ENCODE measurements at places on chromosomes 7 and 10.

- no peak for DNase-seq
Observed at GRCh38 chr10:15309221-15309620, 61.9 kb downstream of the FAM171A1 start.

GRCh38 chr7:142030848-142031247 lies 35.2 kb downstream of the MGAM start:
- no peak for DNase-seq

DNA sequence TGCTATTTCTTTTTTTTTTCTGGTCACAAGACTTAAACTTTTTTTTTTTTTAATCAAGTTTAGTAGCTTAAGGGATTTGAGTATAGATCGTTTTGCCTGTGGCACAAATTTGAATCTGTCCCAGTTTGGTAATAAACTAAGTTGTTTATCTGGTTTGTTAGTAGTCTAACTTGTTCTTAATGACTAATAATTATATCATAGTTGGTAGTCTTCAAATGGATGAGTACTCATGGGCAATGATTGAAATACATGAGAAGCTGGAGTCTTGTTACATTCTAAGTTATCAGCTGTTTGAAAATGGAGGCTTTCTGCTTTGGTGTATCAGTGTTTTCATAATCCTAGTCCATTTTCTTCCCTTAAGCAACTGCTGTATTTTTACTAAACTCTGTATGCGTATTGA lies 12.3 kb downstream of the BTAF1 start:
- no peak for DNase-seq

DNA sequence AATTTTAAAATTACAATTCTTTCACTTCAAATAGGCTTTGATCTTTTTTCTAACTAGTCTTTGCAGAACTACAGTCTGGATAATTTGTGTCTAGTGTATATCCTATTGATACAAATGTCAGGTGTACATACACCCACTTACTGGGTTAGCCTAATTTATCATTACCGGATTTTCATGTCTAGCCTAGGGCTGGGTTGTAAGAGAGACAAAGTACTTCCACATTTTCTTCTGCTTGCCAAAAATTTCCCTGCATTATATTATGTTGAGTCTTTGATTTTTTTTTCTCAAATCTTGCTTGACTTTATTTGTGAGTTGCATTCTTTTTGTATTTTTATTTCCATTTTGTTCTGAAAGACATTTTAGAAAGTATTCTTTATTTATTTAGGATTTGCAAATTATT lies 284.8 kb upstream of the FZD8 start:
- no peak for DNase-seq

DNA sequence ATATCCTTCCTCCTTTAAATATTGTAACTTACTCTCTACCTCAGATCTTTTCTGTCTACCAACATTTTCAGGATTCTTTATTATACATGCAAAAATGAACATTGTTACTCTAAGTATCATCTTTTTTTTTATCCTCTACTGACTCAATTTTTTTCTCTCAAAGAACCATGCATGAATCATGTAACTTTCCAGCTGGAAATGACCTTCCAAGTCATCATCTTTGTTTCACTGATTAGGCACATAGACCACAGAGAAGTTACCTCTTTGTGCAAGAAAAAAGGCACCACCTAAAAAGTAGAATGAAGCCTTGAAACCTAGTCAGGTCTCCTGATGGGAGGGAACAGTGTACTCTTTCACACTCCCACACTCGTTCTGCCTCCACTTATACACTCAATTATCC lies 234.9 kb downstream of the HGF start:
- no peak for DNase-seq

DNA sequence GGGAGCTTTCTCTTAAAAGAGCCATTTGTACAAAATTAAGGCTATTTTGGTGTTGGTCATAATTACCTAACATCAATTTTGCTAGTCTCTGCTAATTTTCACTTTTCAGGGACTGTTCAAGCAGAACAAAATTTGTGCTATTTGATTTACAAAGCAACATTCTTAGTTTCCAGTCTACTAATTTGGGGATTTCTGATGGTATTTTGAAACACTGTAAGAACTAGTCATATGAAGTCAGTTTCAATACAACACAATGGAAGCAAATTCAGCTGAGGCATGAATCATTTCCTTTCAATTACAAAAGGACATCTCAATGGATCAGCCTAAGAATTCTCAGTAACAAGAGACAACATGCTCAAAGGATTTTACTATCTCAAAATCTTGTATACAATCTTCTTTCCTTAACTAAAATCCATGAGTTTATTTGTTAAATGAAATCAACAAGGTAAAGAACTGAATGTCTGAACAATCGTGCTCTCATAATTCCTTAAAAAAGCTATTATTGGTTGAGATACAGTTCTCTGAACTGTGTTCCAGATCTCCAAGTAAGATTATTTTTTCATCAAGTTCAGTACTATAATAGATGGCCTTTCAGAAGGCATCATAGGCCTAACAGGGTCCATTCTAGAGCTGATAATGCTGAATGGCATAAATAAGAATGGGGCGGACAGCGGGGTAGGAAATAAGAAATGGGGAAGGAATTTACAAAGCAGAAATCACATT lies 144.6 kb downstream of the NRCAM start:
- no peak for DNase-seq

Measured in progenitor cell of endocrine pancreas (in vitro differentiated cells).